ENCODE measurements at places on chromosomes 16 and 17.

DNA sequence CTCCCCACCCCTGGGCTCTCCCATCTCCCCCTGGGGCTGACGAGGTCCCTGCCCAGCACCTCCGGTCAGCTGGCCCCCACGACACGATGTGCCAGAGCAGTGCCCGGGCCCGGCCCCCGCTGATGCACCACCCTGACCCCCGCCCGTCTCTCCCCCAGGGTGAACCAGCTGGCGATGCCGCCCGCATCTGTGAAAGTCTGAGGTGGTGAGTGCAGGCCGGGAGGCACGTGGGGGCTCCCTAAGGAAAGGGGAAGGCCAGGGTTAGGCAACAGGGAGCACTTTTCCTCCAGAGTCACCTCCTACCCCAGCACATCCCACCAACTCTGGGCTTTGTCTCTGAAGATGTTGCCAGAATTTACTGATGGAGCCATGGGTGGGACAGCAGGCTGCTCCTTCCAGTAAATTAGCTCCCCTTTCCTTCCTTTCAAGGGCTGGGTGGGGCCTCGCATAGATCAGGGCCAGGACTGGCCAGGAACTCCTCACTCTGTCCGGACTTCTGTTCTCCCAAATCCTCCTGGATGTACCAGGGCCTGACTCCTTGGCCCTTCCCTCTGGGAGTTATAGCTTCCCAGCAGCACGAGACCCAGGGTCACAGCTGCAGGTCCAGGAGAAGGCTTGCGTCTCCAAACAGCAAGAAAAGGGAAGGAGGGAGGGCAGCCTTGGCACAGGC is 18.3 kb downstream of the MYBBP1A start:
- no peaks in the 10 kb centered on the region for H3K27me3 ChIP-seq
- H3K4me1 ChIP-seq: no peaks in the 10 kb centered on the region
- H3K4me3 ChIP-seq: no peak overlapping the region
- no peak for DNase-seq
- H3K27ac ChIP-seq: no peak overlapping the region
- H3K36me3 ChIP-seq: no peaks in the 10 kb centered on the region

DNA sequence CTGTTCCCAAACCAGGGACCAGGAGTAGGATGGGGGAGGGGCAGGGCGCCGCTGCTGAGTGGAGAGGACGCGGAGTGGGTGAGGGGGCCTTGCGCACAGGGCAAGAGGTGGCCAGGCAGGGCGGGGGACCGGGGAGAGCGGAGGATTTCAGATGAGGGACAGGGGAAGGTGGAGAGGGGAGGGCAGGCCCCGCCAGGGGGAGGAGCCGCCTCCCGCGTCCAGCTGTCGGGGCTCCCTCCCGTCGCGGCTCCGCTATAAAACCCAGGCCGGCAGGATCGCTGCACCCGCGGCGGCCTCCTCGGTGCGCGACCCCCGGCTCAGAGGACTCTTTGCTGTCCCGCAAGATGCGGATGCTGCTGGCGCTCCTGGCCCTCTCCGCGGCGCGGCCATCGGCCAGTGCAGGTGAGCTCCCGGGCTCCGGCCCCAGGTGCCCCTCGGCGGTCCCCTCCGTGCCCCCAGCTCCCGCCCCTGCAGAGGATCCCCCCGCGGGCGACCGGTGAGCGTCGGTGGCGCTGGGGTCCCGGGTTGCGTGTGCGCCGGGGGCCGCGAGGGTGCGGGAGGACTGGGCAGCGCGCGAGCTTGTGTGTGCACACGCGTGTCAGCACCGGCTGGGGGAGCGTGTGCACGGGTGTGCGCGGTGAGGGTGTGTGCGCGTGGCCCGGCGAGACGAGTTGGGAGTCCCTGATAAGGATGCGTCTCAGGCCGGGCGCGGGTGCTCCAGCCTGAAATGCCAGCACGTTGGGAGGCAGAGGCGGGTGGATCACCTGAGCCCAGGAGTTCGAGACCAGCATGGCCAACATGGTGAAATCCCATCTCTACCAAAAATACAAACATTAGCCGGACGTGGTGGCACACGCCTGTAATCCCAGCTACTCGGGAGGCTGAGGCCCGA is at the start of gene CA4:
Gene CA4, plus strand, starts transcription at position 283 of the 892 bp plus-strand sequence. Its CDS starts 62 bp downstream, at position 345.
- peak within 1 kb of the TSS; percentile 10 for H3K4me3 ChIP-seq
- DNase-seq: no peak
- H3K4me1 ChIP-seq: peaks cover 29% of the 10 kb centered on the region
- peaks cover 25% of the 10 kb centered on the region for H3K27me3 ChIP-seq
- H3K36me3 ChIP-seq: no peaks in the 10 kb centered on the region

- H3K27me3 ChIP-seq: no peaks in the 10 kb centered on the region
- no peak overlapping the region for H3K4me3 ChIP-seq
- H3K27ac ChIP-seq: no peak overlapping the region
- DNase-seq: no peak
- H3K4me1 ChIP-seq: no peaks in the 10 kb centered on the region
- H3K36me3 ChIP-seq: no peaks in the 10 kb centered on the region
These were observed 240.9 kb downstream of the CCDC182 start for GRCh38 chr17:57504208-57504607.

DNA sequence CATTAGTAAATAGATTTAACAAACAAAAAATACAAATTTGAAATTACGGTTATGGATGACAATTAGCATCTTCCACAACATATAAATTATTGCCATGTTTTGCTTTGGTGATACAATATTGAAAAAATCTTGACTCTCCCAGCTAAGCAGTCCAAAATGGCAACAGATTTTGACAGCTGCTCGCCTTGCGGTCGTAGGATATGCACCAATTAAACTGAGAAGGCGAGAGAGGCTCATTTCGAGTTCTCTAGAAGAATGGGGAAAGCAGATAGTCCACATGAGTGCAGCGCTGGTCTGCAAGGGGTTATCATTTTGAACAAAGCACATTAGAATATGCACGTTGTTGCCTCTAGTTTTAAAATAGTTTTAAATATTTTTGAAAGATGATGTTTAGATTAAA is 55.3 kb downstream of the AKAP1 start:
- no peak for DNase-seq
- H3K36me3 ChIP-seq: no peaks in the 10 kb centered on the region
- H3K27ac ChIP-seq: no peak overlapping the region

DNA sequence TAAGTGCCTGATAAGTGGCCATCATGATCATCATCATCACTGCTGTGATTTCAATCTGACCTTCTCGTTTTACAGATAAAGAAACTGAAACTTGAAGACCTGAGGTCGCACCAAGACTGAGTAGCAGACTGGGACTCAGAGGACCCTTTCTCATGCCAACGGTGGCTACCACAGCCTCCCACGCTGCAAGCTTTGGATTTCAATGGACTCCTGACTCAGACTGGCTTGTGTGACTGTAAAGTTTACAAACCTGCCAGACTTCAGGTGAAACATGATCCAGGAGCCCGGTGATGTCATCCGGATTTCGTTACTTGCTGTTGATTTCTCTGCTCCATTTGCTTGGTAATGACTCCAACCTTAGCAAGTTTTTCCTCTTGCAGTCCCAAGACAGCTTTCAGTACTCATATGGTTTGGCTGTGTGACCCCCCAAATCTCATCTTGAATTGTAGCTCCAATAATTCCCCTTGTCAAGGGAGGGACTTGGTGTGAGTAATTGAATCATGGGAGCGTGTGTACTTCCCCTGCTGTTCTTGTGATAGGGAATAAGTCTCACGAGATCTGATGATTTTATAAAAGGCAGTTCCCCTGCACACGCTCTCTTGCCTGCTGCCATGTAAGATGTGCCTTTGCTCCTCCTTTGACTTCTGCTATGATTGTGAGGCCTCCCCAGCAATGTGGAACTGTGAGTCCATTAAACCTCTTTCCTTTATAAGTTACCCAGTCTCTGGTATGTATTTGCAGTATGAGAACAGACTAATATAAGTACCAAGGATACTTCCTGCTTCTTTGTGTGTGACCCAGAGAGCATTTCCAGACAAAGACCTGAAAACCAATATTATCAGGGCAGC is 26.7 kb upstream of the IRX6 start:
- H3K27ac ChIP-seq: no peak overlapping the region
- DNase-seq: no peak
- H3K27me3 ChIP-seq: no peaks in the 10 kb centered on the region
- H3K4me3 ChIP-seq: no peak overlapping the region

GRCh38 chr16:28935924-28936783 is 4.4 kb downstream of the CD19 start:
- H3K4me1 ChIP-seq: peaks cover 48% of the 10 kb centered on the region
- no peaks in the 10 kb centered on the region for H3K27me3 ChIP-seq
- no peaks in the 10 kb centered on the region for H3K36me3 ChIP-seq
- no peak overlapping the region for H3K4me3 ChIP-seq
- peak overlapping the region; percentile 68 for H3K27ac ChIP-seq

GRCh38 chr17:79072544-79072943 is 2.1 kb upstream of the ENGASE start:
- H3K4me3 ChIP-seq: no peak overlapping the region
- no peak for DNase-seq
- H3K27ac ChIP-seq: no peak overlapping the region
- peaks cover 18% of the 10 kb centered on the region for H3K4me1 ChIP-seq
- H3K27me3 ChIP-seq: no peaks in the 10 kb centered on the region

DNA sequence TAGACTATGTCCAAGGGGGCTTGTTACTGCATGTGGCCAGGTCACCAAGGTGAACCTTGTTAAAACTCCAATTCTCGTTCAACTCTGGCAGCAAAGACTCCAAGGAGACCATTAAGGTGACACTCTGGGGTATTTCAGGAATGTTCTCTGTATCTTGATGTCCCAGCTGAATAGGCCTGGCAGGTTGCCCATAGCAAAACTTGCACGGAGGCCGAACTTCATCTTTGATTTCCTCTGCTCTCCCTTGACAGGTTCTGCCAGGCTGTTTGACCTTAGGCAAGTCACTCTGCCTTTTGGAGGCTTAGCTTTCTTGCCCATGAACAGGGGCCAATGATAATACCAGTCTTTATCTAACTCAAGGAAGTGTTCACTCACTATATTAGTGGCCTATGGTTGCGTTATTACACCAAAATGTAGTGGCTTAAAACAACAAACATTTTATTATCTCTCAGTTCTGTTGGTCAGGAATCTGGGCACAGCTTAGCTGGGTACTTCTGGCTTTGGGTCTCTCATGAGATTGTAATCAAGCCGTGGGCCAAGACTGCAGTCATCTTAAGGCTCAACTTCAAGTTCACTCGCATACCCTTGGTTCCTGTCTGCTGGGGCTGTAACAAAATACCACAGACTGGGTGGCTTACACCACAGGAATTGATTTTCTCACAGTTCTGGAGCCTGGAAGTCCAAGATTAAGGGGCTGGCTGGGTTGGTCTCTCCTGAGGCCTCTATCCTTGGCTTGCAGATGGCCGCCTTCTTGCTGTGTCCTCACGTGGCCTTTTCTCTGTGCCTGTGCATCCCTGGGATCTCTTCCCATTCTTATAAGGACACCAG is 168.5 kb downstream of the UTP18 start:
- H3K27ac ChIP-seq: no peak overlapping the region
- H3K4me1 ChIP-seq: peaks cover 5% of the 10 kb centered on the region
- no peak for DNase-seq
- no peaks in the 10 kb centered on the region for H3K36me3 ChIP-seq

GRCh38 chr16:50520451-50521245 is 27.5 kb upstream of the NKD1 start:
- no peak for DNase-seq
- H3K4me3 ChIP-seq: no peak overlapping the region
- no peak overlapping the region for H3K27ac ChIP-seq
